GM19239 (cell line): ENCODE measurements at places on chromosomes 5 and 9.

DNA sequence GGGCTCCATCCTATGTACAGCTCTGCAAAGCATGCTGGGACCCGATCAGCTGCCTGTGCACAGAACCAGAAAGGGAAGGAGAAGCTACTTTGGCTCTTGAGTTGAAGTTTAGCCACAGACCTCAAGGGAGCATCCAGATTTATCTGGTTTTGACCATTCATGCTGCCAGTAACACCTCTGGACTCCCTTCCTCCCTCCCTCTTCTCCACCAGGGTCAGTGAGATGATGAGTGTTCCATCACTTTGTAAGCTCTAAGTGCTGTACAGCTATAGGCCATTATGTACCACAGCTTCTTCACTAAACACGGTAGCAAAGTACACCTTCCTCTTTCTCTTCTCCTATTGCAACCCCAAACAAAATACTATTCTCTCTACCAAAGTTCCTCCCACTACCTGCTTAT is 77.9 kb downstream of the GLIS3 start:
- DNase-seq: no peak

DNA sequence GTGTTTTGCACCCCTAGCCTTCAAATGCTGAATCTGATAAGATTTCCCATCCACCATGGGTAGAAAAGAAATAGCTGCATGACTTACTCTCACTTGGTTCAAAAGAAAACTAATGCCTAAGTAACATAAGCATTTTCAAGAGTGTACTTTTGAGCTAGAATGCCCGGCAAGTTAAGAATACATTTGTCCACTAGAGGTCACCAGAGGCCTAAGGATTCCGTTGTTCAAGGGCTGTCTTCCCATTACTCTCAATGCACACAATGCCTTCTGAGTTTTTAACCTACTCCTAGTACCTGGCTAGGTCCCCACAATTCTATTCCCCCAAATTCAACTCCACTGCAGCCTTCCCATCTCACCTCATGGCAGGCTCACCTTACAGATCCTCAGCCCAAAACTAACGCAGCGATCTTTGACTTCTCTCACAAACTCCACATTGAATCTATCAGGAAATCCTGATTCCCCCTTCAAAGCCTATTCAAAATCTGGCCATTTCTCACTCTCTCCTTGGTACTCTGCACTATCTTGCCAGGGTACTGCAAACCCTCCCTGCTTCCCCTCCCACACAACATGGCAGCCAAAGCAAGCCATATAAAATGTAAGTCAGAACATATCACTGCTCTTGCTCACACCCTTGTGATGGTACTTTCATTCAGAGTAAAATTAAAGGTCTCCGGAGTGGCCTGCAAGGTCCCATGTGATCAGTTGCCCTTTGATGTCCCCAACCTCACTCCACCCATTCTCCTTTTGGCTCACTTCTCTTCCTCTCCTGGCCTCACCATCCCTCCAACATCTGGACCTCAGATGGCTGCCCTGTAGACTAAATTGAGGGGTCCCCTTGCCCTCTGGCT is 13.4 kb downstream of the OXCT1 start:
- DNase-seq: no peak

GRCh38 chr5:127957183-127957582 is 126.4 kb upstream of the SLC12A2 start:
- DNase-seq: no peak

GRCh38 chr5:87164409-87164808 is 103.3 kb upstream of the RASA1 start:
- no peak for DNase-seq

GRCh38 chr5:160432196-160432595 is 10.5 kb downstream of the PTTG1 start:
- DNase-seq: no peak

DNA sequence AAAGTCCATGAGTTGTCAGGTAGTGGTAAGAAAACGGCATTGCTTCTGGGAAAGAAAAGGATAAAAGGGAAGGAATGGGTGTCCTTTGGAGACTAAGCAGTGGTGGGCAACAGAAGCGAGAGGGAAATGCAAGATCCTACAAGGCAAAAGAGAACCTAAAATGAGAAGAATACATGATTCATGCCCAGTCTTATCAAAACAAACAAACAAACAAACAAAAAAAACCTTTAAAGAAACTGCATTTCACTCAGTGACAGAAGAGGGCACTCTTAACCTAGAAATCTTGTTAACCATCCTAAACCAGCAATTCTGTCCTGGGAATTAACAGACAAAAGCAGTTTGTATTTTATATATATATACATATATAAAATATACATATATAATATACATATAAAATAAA is 88.5 kb downstream of the SUSD1 start:
- DNase-seq: no peak

DNA sequence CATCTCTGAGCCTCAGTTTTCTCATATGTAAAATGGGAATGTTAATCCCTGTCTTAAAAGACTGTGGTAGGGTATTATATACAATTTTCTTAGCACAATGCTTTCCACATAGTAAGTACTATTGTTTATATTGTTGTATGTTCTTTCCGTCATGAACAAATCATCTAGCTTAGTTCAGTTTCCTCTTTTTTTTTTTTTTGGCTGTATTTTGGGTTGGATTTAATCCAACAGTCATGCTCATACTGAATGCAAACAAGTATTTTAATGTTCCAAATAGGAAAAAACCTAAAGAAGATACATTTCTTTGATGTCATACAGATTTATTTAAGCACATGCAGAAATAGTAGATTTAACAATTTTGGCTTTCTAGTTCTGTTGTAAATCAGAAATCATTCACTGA is 95.1 kb downstream of the RNF180 start:
- no peak for DNase-seq

GRCh38 chr5:29899583-29899982 is 1293.9 kb upstream of the CDH6 start:
- no peak for DNase-seq

DNA sequence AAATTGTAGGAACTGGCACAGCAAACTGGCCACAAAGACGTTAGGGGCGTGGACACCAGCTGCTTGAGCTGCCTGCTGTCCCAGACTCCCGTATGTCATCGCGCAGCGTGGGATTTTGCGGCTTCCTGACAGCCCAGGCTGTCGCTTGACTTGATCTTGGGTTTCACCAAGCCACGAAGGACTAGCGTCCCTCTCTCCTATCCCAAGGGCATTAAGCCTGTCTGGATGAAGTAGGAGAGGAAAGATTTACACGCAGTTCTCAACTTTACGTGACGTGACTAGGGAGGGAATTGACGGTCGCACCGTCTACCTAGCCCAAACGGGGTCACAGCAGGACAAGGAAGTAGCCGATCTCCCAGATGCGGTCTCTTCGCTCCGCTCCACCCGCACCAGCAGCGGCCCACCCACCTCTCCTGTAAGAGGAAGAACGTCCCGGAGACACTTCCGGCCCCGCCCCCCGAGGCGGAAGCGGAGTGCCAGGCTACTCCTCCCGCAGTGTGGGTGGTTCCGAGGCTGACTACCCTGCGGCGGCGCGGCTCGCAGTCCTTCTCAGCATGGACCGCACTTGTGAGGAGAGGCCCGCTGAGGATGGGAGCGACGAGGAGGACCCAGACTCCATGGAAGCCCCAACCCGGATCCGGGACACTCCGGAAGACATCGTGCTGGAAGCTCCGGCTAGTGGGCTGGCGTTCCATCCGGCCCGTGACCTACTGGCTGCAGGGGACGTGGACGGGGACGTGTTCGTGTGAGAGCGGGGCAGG is at the start of gene WDR55:
WDR55 (plus strand) TSS at position 546 of the 761 bp plus-strand sequence; CDS start at position 555, 9 bp downstream.
- DNase-seq: peak; percentile 92

DNA sequence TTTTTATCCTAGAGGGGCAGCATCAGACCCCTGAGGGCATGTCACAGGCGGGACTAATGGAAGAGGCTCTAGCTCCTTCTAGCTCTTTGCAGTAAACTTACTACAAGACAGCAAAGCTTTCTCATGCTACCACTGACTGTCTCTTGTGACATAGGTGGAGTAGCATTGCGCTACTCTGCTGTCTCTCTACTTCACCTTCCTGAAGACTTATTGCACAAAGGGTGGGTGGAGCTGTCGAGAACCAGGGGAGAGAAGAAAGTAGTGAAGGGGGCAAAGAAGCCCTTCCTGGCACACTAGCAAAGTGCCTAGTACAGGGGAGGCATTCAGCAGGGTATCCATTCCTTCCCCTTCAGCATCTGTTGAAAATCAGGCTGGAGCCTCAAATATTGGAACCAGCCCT is 36.1 kb upstream of the NEK6 start:
- DNase-seq: no peak
